Liver (tissue), 10 donors: ENCODE measurements at places on chromosomes 3 and 15.

- DNase-seq: no peak
These were observed 194.2 kb downstream of the EBLN2 start for GRCh38 chr3:73255609-73256029.

DNA sequence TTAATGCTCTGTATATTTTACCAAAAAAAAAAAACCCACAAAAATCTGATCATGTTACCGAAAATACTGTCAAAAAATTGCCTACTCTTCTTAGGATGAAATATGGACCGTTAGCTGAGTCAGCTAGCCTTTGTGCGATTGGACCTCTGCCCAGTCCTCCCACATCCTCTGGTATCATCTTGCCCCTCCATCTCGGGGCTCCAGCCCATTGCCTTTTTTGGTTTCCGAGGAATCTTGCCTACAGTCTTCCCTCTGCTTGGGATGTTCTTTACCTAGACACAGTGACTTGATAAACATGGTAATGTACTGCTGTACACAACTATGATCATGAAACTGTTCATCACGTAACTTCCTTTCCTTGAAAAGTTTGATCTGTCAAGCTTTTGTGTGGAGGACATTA lies 371.4 kb downstream of the SV2B start:
- DNase-seq: no peak

GRCh38 chr3:156551261-156551660 lies 3.7 kb downstream of the SSR3 start:
- DNase-seq: no peak

GRCh38 chr3:74489050-74489792 lies 125.2 kb downstream of the CNTN3 start:
- no peak for DNase-seq
